ENCODE measurements at places on chromosomes 16 and 17.

- DNase-seq: no peak
These were observed 432.7 kb upstream of the ASIC2 start for GRCh38 chr17:33725675-33726271.

- no peak for DNase-seq
These were observed 240.3 kb upstream of the TBX2 start for GRCh38 chr17:61159221-61159814.

DNA sequence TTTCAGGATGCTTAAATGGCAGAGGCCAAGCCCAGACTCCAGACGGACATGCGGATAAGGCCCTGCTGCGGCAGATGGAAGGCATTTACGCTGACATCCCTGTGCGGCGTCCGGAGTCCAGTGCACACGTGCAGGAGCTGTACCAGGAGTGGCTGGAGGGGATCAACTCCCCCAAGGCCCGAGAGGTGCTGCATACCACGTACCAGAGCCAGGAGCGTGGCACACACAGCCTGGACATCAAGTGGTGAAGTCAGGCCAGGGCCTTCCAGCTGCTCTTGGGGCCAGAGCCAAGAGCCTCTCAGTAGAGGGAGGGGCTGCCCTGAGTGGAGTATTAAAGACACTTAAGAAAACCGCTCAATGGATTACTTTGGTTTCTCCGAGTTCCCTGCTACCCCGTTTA lies 29.4 kb downstream of the NARF start:
- no peak for DNase-seq

DNA sequence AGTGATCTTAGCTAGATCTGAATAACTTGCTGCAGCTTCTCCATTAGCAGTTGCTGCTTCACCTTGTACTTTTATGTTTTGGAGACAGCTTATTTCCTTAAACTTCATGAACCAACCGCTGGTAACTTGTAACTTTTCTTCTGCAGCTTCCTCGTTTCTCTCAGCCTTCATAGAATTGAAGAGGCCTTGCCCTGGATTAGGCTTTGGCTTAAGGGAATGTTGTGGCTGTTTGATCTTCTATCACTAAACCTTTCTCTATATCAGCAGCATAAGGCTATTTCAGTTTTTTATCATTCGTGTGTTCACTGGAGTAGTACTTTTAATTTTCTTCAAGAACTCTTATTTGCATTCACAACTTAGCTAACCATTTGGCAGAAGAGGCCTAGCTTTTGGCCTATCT lies 21.5 kb upstream of the TMEM92 start:
- DNase-seq: no peak

DNA sequence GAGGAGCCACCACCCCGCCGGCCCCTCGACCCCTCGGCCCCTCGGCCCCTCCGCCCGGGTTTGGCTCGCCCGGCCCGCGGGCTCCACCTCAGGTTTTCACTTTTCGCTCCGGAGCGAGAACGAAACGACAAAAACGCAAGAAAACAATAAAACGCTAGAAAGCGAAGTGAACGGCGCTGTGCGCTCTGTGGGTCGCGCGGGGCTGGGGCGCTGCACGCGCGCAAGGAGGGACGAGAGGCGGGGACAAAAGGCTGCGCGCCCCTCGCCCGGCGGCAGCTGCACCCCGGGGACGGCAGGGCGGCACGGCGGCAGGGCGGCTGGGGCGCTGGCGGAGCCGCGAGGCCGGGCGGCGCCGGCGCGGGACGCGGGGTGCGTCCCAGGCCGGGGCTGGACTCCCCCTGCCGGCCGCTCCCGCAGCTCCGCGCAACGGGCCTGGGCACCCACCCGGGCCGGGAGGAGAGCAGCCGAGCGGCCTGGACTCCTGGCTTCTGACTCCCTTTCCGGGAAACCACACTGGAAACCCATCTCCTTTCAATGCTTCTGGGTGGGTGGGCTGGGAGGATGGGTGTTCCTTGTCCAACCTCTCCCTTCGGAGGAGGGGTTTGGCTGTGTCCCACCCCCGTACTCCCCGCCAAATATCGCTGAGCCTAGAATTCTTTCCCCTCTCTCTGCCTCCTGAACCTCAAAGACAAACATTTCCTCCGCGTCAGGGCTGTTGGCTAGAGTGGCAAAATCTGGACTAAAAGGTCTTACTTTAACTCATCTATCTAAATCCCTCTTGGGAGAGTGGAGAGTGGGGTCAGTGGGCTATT lies 9.9 kb downstream of the TBX2 start:
- peak; percentile 52 for DNase-seq

- DNase-seq: no peak
These were observed 186.4 kb downstream of the BCAS3 start for GRCh38 chr17:60863892-60864707.

DNA sequence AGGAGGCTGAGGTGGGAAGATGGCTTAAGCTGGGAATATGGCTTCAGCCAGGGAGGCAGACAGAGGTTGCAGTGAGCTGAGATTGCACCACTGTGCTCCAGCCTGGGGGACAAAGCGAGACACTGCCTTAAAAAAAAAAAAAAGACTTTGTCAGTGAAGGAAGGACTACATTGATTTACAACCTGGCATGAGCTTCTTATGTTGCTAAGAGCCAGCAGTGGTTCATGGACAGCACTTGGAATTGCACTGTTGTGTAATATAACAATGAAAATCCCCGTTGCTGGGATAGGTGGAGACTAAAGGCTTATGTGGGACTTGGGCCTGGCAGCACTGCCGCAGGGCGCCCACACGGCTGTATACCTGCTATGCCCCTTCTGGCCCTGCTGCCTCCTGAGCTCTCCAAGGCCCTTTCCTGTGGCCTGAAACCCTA lies 14.1 kb upstream of the SLC16A5 start:
- no peak for DNase-seq

- DNase-seq: no peak
These were observed 1.5 kb downstream of the IRX5 start for GRCh38 chr16:54932021-54932660.

- no peak for DNase-seq
These were observed 118.9 kb downstream of the PARN start for GRCh38 chr16:14510939-14511799.

DNA sequence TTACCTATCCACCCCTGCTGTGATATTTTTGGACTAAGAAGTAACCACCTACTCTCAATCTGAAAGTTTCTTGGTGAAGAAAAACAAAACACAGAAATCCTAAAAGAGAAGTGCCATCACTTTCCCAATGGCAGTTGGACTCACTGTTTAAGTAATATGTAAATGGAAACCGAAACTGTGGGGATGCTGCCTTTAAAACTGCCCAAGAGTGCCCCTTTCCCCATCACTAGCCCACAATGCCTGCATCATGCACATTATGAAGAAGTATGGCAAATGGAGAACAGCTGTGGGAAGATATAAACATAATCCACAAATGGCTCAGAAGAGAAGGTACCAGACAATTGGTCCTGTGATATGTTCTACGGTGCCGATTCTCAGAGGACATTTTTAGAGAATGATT lies 33.5 kb upstream of the SLC6A2 start:
- no peak for DNase-seq

GRCh38 chr16:67868290-67868689 lies 4.6 kb upstream of the EDC4 start:
- DNase-seq: no peak

- DNase-seq: no peak
These were observed 142.2 kb upstream of the HS3ST3A1 start for GRCh38 chr17:13743906-13744305.

DNA sequence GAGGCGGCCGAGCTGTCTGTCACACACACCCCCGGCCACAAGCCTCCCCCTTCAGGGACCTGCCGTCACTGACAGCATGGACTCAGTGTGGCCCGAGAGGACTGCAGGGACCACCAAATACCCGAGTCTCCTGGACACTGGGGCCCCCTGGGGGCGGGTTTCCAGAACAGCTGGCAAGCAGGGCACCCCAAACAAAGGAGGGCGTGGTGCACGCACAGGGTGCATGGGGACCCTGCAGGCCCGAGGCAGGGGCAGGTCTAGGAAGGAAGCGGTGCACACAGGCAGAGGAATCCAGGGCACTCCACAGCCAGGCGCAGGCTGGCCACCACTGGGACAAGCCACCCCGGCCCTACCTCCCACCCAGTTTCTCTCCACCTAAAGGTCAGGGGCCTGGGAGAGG lies 28.7 kb upstream of the ENPP7 start:
- no peak for DNase-seq

GRCh38 chr17:83092931-83093330 lies 13.5 kb downstream of the METRNL start:
- DNase-seq: no peak

GRCh38 chr17:50925296-50925891 lies 59.2 kb upstream of the TOB1 start:
- DNase-seq: no peak

DNA sequence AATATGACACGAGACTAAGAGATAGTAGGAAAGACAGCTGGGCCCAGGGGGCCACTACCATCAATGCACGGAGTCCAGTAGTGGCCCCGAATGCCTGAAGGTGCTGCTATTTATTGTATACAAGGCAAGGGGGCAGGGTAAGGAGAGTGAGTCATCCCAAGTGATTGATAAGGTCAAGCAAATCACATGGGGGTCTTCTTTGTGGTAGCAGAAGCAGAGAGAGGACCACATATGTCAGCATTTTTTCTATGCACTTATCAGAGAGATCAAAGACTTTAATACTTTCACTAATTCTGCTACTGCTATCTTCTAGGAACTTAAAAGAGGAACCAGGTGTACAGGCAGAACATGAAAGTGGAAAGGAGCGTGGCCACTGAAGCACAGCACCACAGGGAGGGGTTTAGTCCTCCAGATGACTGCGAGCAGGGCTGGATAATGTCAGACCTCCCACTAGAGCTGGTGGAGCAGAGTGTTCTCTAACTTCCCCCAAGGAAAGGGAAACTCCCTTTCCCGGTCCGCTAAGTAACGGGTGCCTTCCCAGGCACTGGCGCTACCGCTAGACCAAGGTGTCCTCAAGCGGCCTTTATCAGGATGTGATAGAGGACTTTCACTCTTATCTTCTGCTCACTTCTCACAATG lies 26.4 kb upstream of the ARL4D start:
- DNase-seq: peak; percentile 85

GRCh38 chr17:72421128-72422092 lies 300.6 kb downstream of the SOX9 start:
- DNase-seq: no peak

GRCh38 chr17:73267648-73268537 lies 6.2 kb upstream of the CPSF4L start:
- no peak for DNase-seq

DNA sequence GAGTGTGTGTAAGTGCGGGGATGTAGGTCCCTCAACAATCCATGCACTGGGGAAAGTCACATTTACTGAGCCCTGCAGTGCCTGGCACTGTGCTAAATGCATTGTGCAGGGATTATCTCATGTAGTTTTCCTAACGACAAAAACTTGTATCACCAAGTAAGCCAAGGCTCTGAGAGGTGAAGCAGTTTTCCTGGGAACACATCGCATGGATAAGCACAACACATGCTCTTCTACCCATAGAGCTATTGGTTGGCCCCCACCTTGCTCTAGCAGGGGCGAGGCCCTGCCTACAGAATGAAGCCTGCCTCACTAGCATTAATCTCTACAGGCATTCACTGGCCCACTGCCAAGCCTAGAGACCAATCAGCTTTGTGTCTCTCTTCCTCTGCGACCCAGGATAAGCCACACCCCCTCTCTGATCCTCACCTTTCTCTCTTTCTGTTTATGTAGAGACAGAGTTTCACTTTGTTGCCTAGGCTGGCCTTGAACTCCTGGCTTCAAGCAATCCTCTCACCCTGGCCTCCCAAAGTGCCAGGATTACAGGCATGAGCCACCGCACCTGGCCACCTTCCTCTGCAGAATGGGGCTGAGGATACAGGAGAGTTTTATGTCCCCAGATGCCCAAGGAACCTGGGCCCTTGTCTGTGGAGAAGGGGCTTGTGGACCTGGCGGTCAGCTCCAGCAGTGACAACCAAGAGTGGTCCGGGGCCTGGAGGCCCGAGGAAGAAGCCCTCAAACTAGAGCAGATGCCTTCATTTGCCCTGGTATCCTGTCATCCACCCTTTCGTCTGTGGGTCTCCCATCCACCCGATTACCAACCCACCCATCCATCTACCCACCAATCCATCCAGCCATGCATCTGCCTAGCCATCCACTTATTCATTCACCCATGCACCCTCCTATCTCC lies 12.8 kb downstream of the CDH16 start:
- no peak for DNase-seq

- peak; percentile 92 for DNase-seq
These were observed 190.6 kb downstream of the SEC14L1 start for GRCh38 chr17:77331301-77331864.

- no peak for DNase-seq
These were observed 44.9 kb downstream of the SHISA6 start for GRCh38 chr17:11285946-11286345.

GRCh38 chr17:53249036-53249435 lies 573.7 kb upstream of the KIF2B start:
- DNase-seq: no peak

GRCh38 chr17:73324160-73324475 lies 12.3 kb upstream of the CDC42EP4 start:
- no peak for DNase-seq

DNA sequence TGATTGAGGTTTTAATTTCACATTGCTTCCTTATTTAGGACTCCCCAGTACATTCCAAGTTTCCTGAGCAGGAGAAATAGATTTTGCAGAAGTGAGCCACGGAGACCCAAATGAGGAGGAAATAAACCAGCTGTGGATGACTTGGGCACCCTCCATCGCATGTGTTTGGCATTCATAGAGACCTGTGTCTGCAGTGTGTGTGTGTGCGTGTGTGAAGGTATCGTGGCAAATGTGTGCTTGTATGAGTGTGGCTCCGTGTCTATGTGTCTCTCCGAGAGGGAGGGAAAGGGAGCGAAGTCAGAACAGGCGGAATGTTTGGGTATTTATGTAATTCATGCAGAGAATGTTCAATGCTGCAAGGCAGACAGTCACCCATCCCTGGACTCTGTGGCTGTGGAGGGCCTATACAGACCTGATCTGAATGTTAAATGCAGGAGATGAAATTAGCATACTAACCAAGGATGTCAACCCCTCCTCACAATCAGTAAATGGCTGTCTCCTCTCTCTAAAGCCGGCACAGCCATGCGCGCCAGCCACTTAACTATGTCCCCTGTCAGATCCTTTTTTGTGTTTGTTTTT lies 186.0 kb upstream of the ZFHX3 start:
- DNase-seq: no peak

- no peak for DNase-seq
These were observed 11.2 kb upstream of the CLEC19A start for GRCh38 chr16:19274165-19274797.

DNA sequence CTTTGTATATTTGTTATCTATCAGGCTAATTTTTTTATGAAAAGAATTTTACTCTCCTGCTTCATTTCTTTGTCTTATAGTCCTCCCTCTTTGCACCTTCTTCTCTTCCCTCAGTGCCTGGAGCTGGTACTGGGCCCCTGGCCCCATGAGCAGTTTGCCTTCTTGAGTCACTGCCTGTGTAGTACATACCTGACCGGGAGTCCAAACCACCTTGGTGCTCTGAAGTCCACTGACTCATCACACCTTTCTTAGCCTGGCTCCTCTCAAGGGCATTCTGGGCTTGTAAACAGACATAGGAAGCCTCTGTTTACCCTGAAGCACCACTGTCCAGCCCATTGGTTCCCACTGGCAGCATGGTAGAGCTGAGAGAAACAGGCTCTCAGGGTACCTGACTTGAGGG lies 11.0 kb upstream of the TACO1 start:
- DNase-seq: no peak

- no peak for DNase-seq
These were observed 159.7 kb upstream of the SHISA6 start for GRCh38 chr17:11081342-11081741.

Data from naive B cell (primary cell).